Neuronal stem cell (in vitro differentiated cells): ENCODE measurements at places on chromosomes 5 and 9.

DNA sequence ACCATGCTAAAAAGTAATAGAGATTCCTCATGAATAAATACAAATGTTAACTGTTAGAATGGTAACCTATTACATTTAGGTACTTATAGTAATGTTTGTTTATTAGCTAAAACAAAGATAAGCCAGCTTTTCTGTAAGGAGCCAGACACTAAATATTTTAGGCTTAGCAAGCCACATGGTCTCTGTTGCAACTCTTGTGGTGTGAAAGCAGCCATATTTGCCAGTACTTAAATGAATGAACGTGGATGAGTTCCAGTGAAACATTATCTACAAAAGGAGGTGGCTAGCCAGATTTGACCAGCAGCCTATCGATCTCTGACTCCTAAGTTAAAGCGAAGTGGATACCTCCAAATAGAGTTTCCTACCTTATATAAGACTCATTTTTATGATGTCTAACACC lies 331.6 kb downstream of the CDH12 start:
- no peak for DNase-seq

GRCh38 chr9:133592731-133593409 lies 16.3 kb downstream of the FAM163B start:
- DNase-seq, result no peak

DNA sequence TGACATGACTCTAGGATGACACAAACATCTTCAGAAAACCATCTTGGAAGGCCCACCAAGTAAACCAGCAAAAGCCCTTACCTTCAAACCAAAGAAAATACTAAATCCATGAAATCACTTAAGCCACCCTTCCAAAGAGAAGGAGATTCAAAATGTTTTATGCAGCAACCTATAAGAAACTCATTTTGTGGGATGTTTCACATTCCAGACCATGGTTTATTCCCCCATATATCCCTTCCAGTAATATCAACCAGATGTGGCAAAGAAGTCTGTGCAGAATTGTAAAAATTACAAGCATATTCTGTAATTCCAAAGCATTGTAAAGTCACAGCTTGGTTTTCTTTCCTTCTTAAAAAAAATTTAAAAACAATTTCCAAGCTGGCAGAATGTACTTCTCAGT lies 117.4 kb downstream of the SLIT3 start:
- no peak for DNase-seq

DNA sequence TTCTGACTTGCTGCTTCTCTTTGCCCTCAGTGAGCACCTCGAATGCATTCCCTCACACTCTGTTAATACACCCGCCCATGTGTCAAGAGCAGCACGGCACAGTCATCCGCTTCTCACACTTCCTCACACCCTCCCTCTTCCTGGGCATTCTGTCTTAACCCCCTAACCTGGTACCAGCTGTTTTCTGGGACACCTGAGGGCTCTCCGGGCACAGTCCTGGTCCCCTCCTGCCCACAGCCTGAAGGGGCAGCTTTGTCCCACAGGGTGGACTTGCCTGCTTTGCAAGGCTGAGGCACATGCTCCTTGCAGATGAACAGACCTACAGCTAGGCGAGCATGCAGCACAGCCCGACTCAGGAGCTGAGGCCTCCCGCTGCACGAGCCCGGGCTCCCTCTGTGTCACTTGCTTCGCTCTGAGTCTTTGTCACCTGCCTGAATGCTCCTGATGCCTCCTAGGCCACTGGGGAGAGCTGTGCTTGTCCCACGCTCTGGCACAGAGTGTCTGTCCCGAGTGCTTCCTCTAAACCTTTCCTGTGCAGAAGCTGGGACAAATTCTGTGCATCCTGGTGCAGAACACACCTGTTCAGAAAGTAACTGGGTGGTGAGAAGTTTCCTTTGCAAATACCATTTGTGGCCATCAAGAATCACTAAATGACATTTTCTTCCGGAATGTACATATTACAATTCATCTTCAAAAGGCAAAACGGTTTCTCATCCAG lies 47.8 kb downstream of the AHRR start:
- DNase-seq, result no peak

- DNase-seq, result no peak
Observed at GRCh38 chr9:116686693-116687073, 422 bp upstream of the TRIM32 start.

- DNase-seq, result no peak
Observed at GRCh38 chr9:6449645-6450044, 36.6 kb downstream of the UHRF2 start.

DNA sequence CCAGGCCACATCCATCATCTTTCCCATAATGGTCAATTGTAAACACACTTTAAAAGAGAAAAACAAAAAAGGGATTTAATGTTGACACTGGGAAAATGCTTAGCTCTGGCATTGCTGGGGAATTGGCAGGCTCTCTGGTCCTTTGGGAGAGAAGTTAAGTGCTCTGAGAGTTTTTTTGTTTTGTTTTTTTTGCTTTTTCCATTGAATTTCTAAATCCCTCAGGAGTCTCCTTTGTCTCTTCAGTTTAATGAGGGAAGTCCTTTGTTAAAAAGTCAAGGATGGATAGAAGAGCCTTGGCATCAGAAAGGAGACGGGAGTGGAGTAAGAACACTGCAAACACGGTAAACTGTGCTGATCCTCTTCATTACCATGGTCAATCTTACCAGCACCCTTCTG lies 7.1 kb upstream of the HAND1 start:
- DNase-seq, result peak; percentile 30

- DNase-seq, result no peak
Observed at GRCh38 chr5:100904259-100904861, 1.3 kb upstream of the ST8SIA4 start.

DNA sequence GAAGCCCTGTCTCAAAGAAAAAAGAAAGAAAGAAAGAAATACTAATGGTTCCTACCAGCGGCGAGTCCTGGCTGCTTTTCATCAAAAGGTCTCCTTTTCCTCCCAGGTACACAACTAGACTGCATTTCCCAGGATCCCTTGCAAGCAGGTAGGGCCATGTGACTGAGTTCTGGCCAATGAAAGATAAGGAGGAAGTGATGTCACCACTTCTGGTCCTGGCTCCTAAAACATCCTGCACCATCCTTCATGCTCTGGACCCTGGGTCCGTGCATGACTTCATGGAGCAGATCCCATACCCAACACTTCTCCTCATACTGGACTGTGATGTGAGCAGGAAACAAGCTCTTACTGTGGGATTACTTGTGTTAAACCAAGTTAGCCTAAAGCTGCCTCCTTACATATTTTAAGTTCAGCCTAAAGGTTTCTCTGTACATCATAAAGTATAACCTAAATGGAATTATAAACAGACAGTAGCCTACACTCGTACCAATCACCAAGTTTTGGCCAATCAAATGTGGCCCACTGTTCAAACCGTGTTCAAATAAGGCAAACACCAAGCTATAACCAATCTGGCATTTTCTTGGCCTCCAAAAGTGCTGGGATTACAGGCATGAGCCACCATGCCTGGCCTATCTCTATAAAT lies 30.2 kb upstream of the FUBP3 start:
- DNase-seq, result no peak

- no peak for DNase-seq
Observed at GRCh38 chr9:15277400-15278090, 29.5 kb downstream of the TTC39B start.

GRCh38 chr9:126378761-126379160 lies 52.1 kb downstream of the MVB12B start:
- DNase-seq, result no peak

DNA sequence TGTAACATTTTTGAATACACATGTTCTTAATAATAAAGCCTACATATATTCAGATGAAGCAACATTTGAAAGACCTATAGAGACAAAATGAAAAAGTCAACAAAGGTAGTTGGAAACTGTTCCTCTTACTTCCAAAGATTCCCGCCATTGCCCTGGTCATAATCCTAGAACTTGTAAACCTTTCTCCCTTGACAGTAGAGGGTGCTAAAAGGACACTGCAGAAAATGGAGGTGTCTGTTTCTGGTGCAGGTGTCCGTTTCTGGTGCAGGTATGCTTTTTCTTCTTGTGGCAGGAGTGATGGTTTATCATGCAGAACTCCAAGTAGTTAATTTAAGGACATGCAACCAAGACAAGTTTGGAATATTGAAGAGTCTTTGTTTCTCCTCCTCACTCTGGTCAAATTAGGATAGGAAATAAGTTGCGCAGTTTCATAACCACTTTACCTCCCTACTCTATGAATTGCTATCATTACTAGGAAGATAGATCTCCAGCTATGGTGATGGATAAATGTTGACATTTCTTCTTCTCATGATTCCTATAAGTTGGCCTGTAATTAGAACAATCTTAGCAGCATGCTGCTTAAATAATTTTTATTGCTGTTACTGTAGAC lies 56.0 kb upstream of the FAM174A start:
- peak; percentile 11 for DNase-seq

- no peak for DNase-seq
Observed at GRCh38 chr5:91443023-91443422, 59.9 kb upstream of the ARRDC3 start.

DNA sequence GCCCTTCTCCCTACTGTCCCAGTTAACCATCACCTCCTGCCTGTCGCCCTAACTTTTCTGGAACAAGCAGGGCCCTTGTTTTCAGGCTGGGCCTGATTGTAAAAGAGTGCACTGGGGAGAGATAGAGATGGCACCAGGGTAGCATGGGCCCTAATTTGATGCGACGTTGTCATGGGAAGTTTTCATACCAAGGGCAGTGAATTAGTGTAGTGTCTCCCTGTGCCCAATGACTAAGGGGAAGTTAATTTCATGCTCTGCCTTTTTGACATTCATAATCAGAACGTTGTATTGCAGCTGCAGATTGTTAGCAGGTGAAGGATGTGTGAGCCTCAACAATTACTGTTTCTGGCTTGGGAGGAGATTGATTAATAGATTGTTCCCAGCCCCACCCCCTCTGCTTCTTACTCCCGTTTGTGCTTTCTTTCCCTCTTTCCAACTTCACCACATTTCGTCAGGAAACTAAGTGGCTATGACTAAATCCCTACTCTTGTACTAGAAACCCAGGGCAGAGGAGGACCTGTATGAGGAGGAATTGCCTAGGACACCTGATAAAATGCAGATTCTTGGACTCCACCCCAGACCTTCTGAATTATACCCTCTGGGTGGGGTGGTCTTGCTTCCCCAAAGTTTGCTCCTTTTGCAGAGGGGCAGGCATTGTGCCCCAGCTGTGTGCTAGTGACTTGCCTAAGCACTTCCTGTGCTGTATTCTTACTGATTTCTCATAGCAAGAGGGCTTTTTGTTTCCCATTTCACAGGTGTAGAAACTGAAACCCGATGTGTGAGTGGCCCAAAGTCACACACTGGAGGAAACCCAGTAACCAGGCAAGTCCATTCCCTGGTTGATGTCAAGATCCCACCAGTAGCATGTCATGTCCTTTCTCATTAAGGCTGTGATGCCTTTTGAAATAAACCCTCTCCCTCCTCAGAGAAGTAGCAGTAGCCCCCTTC lies 56.3 kb downstream of the DAB2IP start:
- DNase-seq, result no peak

- DNase-seq, result no peak
Observed at GRCh38 chr5:88660264-88660946, 222.6 kb downstream of the MEF2C start.

DNA sequence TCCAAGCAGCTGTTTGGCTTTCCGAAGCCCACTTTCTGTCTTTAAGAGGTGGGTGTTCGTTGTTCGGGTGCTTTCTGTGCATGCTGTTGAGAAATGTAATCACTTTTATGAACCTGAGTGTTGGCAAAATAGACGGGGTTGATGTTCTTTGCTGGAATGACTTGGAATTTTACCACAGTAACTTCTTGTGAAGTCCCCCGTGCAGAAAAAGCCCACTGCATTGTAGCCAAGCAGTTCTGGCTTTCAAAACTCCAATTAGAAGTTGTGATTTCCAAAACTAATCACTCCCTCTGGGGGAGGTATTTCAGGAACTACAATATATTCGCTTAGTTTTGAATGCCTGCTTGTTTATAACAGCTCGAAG lies 111.1 kb downstream of the PAM start:
- no peak for DNase-seq

- DNase-seq, result no peak
Observed at GRCh38 chr9:111632060-111632459, 926 bp downstream of the DNAJC25 start.

- DNase-seq, result no peak
Observed at GRCh38 chr5:100551183-100551582, 16.0 kb downstream of the FAM174A start.

DNA sequence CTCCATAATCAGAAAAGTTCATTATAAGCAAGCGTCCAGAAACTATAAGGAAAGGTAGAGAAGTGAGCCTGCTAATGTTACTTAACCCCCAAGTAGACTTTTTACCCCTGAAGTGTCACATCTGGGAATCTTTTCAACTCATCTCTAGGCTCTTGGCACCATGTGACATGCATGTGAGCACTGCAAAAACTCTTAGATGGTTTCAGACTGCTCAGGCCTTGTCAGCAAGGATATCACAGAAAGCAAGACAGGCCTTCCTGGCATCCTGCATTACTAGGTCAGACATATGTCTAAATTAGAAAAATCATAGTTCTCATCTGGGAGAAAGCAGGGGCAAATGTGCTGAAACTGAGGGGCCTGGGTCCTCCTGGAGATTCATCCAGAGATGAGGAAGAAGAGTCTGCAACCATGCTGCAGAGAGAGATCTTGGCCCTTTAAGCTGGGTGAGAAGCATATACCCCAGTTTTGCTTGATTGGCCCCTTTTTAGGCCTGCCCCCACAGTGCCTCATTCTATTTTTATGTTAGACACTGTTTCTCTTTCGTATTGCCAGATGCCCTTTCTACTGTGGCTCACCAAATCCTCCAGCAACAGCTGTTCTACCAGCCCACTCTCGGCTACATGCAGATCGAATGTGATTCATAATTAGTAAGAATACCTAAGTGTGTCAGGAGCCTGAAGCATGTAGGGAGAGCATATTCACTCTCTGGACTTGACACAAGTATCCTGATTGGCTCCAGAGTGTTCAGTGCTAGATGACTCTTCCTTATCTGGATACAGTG lies 19.0 kb downstream of the TMEM8B start:
- DNase-seq, result no peak

- no peak for DNase-seq
Observed at GRCh38 chr9:33182519-33182918, 15.4 kb upstream of the B4GALT1 start.

DNA sequence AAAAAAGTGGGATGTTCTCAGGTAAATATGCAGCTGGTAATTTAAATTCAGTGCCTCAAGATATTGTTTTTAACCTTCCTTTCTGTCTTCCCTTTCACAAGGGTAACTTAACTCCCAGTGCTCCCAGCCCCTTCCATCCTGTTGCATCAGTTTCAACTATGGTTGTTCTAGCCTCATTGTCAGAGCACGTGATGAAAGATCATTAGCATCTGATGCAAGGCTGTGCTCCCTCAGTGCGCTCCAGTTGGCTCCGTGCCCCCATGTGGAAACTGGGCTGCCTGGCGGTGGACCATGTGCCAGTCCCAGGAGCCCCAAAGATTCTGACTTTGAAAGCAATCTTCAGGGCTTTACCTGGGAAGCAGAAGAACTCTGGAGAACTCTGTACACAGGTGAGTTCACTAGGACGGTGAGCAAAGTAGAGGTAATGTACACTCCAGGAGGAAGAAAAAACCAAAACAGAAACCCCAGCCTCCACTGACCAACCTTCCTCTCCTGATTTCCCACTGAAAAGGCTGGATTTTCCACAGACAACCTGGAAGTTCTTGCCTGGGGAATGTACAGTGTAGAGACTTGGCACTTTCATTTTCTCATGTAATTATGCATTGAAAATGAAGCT lies 96.9 kb downstream of the SLC1A3 start:
- no peak for DNase-seq
